ENCODE measurements at places on chromosomes 6 and 20. TPM values are rescaled to one million over a fixed set of nuclear protein-coding genes. Genes with fewer than 3 reads are reported as not detected.

The SOX4 gene
- polyA plus RNA-seq: 138 TPM

The ID4 gene
- 185 TPM for polyA plus RNA-seq

The DNAH8 gene
- polyA plus RNA-seq: 0.77 TPM

The TMEM200A gene
- polyA plus RNA-seq: 21.4 TPM

The OR2B6 gene
- polyA plus RNA-seq: 0.32 TPM

The C20orf96 gene
- polyA plus RNA-seq: 36.4 TPM

The OR2B3 gene
- not detected for polyA plus RNA-seq

The GRM4 gene
- 0.47 TPM for polyA plus RNA-seq

The FOXS1 gene
- polyA plus RNA-seq: 4.9 TPM

The WFDC5 gene
- not detected for polyA plus RNA-seq

The MLN gene
- 2.4 TPM for polyA plus RNA-seq

The SLC32A1 gene
- polyA plus RNA-seq: 1.3 TPM

The LHFPL5 gene
- polyA plus RNA-seq: 0.24 TPM

The NKAIN4 gene
- polyA plus RNA-seq: 40.8 TPM

The KCNG1 gene
- polyA plus RNA-seq: 8.7 TPM

The PDYN gene
- 0.20 TPM for polyA plus RNA-seq

The NRN1 gene
- polyA plus RNA-seq: 11.3 TPM

The MCCD1 gene
- polyA plus RNA-seq: 11.8 TPM

The LY6G6C gene
- polyA plus RNA-seq: 0.74 TPM

The PTCHD4 gene
- polyA plus RNA-seq: 2.8 TPM

Data from left renal pelvis (tissue), 4 donors.